Kidney glomerular epithelial cell (primary cell): ENCODE measurements at places on chromosomes 2 and 18.
A peak's percentile ranks its signal among the peaks of the same experiment; 100 is the strongest.

DNA sequence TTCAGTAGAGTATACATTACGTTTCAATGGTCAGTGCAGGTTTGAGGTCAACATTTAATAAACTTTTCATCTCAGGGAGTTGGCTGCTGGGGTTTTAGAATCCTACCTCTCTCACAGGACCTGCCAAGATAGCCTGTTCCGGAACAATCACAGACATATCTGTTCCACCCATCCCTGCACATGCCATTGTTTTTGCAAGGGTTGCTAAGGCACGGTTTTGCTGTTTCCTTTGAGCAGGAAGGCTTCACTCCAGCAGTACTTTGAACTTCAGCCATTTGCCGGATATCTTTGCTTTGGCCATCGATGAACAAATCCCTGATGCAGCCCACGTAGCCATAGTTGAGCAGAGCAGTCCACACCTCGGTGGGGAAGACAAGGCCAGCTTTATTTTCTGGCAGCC, 493.8 kb downstream of the NRXN1 start:
- DNase-seq: no peak

DNA sequence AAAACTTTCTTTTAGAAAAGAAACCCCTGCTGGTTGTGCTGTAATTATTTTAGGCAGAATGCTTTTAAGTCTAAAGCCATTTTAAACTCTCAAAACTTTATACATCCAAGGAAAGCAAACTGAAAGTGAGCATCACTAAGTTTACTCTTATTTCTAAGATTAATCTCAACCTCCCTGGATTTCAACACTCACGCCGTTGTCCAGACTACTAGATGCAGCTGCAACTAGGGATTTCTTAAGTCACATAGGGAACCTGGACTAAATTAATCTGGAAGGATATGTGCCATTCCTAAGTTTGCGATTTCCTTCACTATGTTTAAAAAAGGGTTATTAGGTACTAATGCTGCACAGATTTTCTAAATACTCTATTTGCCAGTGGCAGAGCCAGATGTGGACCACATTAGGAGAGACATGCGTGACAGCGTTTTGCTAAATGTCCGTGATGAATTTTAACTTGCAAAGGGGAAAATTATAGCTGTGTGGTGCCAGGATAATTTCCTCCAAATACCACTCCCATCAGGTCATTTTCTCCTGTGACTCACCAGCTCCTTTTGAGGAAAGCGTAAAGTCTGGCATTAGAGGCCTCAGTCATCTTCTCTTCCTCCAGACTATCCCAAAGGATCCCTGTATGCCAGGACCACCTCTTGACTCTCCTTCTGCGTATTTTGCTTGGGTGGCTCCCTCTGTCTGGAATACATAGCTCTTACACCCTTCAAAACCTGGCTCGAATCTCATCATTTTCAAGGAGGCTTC, 143.7 kb downstream of the ATL2 start:
- no peak for DNase-seq

DNA sequence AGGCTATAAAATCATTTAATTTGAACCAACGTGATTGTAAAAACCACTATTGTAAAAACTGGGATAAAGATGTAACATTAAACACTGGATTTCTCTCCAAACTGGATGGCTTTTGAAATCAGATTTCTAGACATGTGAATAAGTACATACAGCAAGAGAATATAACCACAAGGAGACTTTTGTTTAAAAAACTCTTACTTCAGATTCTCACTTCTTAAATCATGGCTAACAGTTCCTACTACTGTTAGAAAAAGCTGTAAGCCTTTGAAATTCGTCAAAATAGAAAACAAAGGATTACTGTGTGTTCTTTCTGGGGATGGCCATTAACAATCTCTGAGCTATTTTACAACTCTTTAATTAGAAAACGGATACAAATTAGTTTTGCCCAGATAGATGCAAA, 39.4 kb upstream of the SH3BP4 start:
- DNase-seq: no peak

- peak; percentile 100 for DNase-seq
These were observed 169.1 kb upstream of the KLF7 start for GRCh38 chr2:207334624-207335371.

GRCh38 chr2:70084973-70085710, 2.1 kb upstream of the PCBP1 start:
- peak; percentile 55 for DNase-seq

GRCh38 chr2:174063492-174064092, 98.4 kb upstream of the SP3 start:
- no peak for DNase-seq
